Chondrocyte (in vitro differentiated cells): ENCODE measurements at places on chromosomes 7 and 10.
A peak's percentile ranks its signal among the peaks of the same experiment; 100 is the strongest.

DNA sequence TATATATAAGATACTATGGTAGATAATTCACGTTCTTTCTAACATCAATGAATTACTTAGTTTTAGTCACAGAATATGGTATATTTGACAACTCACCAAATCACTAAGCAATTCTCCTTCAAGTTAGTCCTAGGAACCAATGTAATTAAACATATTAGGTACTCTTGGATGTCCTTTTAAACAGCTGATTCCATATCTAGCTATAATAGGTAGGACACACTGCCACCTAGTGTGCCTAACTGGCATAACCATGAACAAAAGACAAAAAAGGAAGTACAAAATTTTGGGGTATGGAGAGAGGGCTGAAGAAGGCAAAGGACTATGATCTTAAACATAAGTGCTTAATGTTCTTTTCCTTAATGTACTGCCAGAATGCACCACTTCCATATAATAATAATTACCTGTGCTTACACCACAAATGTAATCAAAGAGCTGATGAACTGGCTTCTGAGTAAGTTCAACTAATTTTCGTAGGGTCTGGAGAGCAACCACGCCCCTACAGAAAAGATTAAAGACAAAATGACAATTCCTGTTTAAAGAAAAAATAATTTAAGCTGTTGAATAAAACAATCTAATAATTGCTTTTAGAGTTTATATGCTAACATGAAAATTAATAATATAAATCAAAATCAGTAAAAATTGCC lies 28.7 kb downstream of the PNPLA8 start:
- DNase-seq = no peak

DNA sequence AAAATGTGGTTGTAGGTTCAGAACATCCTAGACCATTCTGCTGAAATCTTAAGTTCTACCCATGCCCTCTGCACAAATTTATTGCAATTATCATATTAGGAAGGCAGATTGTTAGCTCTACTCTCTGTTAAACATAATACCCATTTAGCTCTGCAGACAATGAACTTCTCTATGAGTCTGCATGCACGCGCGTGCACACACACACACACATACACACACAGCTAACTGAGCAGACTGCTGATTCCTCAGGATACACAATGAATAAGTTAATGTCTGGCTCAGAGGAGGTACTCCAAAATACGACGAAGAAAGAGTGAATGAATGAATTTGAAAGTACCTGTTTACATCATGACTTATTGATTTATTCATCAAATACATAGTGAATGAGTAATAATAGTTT lies 276.2 kb upstream of the SORCS1 start:
- no peak for DNase-seq

- no peak for DNase-seq
Observed at GRCh38 chr10:61860964-61861758, 40.3 kb upstream of the ARID5B start.

DNA sequence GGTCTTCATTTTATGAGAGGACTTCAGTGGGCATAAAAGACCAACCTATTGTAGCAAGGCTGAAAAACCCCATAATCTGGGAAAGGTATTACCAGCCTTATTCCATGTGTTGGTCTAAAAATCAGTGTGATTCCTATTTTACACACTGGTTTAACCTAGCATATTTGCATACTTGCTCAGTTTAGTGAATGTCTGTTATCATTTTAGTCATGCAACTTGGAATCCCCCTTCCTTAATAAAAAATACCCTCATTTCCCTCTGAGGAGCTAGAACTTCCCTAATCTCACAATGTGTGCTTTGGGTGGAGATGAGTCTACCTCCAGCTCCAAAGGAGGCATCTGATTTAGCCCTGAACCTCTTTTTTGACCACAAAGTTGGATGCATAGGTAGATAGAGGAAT lies 312.8 kb upstream of the SORCS1 start:
- DNase-seq = no peak

DNA sequence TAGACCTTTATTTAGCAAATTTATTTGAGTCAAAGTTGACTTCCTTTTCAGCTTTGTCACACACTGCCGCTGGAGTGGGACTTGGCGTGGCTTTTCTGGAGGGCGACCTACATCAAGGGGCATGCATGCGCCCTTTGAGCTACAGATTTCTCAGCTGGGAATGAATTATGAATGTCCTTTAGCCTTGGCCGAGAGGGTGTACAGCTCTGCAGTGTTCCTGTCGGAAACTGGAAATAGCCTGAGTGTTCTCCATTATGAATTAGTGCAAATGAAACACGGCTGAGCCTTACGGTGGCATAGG lies 79.7 kb downstream of the GLRX3 start:
- DNase-seq = peak; percentile 15

GRCh38 chr10:128062331-128062880 lies 63.8 kb downstream of the MKI67 start:
- DNase-seq = no peak

DNA sequence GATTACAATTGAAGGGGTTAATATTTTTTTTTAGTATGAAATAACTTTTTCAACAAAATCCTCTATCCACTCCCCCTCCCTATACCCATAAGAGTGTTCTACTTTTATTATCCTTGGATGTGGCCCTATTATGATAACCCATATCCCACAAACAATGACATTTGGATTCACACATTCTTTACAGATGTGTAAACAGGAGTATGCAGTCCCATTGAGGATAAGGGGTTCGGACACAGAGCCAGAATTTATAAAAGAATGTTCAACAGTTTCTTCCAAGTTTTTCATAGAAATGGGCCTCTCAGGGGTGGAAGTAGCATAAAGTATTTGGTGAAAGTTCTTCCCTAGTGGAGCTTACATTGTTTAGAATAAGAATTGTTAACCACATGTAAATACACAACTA lies 16.1 kb upstream of the PCLO start:
- no peak for DNase-seq

DNA sequence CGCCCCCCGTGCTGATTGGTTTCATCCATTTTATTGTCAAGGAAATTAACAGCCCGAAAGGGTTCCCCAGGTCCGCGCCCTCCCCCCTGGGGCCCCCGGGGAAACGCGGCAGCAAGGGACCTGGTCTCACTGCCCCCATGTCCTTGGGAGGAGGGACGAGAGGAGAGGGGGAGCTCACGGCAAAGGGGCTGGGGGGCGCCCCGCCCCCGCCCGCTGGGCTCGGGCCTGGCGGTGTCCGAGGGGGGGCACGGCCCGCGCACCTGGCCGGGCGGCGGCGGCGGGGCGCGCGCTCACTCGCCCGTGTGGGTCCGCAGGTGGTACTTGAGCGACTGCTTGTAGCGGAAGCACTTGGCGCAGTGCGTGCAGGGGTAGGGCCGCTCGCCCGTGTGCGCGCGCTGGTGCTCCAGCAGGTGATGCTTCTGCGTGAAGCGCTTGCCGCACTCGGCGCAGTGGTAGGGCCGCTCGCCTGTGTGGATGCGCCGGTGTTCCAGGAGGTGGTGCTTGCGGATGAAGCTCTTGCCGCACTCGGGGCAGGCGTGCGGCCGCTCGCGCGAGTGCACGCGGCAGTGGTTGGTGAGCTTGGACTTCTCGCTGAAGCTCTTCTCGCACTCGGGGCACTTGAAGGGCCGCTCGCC lies 29.3 kb downstream of the ZNF777 start:
- DNase-seq = no peak

GRCh38 chr10:88386821-88387773 lies 196.0 kb downstream of the RNLS start:
- DNase-seq = no peak

GRCh38 chr10:62637249-62638061 lies 167.1 kb upstream of the ADO start:
- no peak for DNase-seq

GRCh38 chr7:47988496-47989386 lies 9.3 kb upstream of the HUS1 start:
- no peak for DNase-seq

- DNase-seq = no peak
Observed at GRCh38 chr7:34107276-34107675, 201.9 kb downstream of the BMPER start.

- no peak for DNase-seq
Observed at GRCh38 chr7:53119514-53119941, 84.1 kb downstream of the POM121L12 start.

DNA sequence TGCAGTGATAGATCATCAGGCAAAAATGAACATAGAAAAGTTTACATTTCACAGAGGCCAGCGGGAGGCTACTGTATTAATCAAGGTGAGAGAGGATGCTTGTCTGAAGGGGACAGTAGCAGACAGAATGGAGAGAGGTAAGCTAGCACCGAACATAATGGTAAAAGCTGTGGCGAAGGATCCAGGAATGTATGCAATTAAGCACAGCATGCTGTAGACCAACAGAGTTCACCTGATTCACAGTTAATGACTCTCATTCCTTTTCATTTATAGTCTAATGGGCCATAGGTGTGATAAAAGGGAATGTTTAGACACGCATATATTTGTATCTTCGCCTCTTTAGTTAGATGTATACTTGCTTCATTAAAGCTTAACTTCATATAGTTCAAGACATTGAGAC lies 150.9 kb upstream of the MBL2 start:
- no peak for DNase-seq

GRCh38 chr7:142880876-142881505 lies 4.6 kb downstream of the TRPV6 start:
- DNase-seq = no peak

GRCh38 chr10:102152545-102152890 lies 329 bp downstream of the NOLC1 start:
- DNase-seq = no peak

- DNase-seq = no peak
Observed at GRCh38 chr7:10931161-10931560, 42.5 kb upstream of the PHF14 start.

- no peak for DNase-seq
Observed at GRCh38 chr7:1432411-1433082, 26.7 kb downstream of the MICALL2 start.

DNA sequence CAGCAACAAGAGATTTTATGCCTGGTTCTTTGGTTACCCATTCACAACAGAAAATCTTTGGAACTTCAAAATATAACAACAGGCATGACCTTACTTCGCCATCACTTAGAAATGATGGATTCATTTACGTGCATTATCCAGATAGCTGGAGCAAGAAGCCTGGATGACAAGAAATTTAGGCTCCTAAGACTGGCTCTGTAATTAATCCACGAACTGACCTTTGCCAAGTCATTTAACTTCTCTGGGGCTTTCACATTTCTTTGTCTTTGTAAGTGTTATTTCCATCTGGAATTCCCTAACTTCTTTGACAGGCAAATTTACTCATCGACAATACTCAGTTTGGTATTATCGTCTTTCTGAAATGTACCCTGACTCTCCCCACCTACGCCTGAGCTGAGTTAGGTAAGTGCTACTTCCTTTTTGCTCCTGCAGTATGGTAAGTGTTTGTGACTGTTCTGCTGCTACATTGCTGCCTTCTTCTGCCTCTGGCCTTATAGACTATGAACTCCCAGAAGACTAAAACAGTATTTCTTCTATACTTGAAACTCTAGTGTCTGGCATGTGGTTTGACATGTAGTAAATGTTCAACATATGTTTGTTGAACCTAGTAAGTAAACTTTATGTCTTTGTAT lies 5.5 kb upstream of the MDFIC start:
- DNase-seq = no peak

- no peak for DNase-seq
Observed at GRCh38 chr10:118106426-118106825, 59.7 kb upstream of the RAB11FIP2 start.

DNA sequence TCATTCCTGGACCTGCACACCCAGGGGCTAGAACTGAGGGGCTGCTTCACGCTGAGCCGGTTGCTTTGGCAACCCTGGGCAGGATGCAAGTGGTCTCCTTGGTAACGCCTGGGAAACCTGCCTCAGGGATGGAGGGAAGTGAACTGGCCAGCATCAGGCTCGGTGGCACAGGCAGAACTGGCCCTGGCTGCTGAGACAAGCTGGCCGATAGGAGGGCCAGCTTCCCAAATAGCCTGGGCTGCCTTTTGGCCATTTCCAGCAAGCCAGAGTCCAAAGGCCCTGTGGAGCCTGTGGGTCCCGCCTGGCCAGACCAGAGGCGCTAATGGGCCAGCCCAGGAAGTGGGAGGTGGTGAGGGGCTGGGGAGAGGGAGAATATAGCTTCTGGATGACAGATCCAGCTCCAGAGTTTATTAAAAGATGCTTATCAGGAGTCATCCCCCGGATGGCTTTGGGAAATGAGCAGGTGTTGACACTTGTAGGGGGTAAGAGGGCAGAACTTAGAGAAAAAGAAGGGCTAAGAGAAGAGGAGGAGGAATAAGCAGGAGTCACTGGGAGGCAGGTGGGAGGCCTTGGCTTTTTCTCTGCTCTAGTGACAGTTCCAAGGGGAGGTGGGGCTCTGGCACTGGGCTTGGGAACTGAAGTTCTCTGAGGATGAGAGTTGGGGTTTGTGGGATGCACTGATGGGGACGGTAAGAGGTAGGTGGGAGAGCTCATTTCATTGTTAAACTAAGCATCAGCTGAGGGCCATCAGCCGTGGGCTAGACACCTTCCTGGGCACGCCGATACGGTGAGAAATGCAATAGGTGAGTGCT lies 9.6 kb downstream of the NEURL1 start:
- peak; percentile 41 for DNase-seq

DNA sequence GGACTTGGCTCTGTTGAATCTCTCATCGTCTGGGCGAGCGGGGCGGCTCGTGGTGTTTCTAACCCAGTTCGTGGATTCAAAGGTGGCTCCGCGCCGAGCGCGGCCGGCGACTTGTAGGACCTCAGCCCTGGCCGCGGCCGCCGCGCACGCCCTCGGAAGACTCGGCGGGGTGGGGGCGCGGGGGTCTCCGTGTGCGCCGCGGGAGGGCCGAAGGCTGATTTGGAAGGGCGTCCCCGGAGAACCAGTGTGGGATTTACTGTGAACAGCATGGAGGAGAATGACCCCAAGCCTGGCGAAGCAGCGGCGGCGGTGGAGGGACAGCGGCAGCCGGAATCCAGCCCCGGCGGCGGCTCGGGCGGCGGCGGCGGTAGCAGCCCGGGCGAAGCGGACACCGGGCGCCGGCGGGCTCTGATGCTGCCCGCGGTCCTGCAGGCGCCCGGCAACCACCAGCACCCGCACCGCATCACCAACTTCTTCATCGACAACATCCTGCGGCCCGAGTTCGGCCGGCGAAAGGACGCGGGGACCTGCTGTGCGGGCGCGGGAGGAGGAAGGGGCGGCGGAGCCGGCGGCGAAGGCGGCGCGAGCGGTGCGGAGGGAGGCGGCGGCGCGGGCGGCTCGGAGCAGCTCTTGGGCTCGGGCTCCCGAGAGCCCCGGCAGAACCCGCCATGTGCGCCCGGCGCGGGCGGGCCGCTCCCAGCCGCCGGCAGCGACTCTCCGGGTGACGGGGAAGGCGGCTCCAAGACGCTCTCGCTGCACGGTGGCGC lies at the start of gene EN2:
EN2 (plus strand) TSS at position 19 of the 767 bp plus-strand sequence; CDS start at position 268, 249 bp downstream.
- no peak for DNase-seq

- DNase-seq = no peak
Observed at GRCh38 chr10:84343831-84344230, 15.4 kb downstream of the CCSER2 start.

GRCh38 chr7:14851610-14852009 lies 50.9 kb downstream of the DGKB start:
- no peak for DNase-seq

DNA sequence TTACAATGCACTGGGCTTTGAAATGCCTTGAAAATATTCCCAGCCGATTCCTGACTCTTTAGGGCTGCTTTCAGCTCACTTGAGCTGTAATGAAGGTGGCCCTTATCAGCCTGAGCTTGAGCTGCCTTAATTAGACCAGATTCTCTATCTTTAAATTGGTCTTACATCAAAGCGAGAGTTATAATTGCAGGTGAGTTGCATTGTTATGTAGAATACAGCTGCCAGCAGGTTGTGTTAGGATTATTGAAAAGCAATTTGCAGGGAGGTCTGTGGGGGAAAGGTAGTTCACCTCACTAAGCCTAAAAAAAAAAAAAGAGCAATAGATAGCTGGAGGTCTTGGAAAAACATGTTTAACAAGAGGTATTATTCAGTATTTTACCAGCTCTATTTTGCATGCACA lies 142.2 kb upstream of the HABP2 start:
- no peak for DNase-seq

- DNase-seq = no peak
Observed at GRCh38 chr10:15630353-15630752, 89.4 kb downstream of the ITGA8 start.
